ENCODE measurements at places on chromosomes 7 and 10.

DNA sequence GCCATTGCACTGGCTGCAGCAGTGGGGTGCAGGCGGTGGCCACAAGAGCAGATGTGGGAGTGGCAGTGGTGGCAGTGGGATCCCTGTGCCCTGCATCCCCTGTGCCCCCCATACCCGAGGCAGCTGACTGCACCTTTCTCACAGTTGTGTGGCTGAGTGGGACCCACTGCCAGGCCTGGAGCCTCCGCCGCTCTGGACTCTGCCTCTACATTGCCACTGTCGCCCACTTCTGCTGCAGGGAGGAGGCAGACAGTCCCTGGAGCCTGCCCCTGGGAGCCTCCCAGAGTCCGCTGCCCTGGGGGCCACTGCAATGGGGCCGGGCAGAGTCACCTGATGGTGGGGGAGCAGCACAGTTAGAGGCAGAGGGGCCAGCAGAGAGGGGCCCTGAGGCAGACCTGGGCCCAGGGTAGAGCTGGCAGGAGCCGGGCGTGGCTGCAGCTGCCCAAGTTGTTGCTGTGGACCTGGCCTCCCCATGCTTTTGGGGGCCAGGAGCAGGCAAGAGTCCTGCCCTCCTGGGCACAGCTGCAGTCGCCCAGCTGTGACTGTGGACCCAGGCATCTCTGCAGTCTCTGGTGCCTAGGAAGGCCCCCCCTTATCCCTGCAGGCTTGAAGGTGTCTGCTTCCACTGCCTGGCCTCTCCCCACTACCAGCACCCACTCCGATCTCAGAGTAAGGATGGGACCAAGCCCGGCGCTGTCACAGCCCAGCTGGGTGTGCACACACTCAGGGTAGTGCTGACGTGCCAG is 22.2 kb downstream of the FAM241B start:
- DNase-seq = no peak

DNA sequence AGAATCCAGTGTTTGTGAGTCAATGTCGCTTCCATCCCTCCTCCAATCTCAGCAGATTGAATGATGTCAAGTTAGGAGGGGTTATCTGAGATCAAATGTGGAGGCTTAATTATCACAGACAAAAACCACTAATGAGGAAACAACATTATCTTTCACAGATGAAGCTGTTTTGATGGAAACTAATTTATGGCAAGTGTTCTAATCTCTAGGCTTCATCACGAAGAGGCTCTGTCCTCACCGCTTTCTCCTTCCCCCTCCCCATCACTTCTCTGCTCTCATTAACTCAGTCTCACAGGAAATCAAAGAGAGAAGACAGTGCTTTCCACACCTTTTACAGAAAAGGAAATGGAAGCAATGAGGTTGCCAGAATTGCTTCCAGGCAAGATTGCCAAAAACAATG is 283.7 kb downstream of the BMPER start:
- DNase-seq = no peak

DNA sequence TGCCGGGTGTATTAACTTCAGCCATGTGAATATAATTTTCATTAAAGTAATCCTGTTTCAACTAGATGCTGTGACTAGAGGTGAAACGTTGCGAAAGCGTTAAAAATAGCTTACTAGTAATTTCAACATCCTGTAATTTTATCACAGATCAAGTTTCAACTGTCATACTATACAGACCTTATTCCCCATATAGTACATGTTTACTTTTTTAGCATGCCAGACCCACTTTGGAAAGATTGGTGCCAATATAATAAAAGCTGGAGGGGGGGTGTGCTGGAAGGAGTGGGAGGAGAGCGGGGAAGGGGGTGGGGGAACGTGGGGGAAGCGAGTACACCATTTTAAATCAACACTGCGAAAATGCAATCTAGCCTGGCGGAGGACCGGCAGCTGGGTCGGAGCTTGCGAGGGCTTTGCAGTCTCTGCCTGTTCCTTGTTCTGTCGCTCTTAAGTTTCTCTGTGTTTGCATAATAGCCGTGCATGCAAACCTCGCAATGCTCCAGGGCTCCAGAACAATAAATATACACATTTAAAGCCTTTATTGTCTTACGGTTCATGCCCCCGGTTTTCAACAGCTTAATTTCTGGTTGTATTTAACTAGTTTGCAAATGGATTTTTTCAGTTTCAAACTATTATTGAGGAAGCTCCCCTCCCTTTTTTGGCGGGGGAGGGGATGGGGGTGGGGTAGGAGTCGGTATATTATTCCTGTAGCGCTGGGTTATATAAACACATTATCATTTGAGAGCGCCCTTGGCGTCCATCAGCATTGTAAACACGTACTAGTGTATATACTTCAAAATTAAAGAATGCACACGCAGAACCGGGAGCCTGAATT is 1.3 kb upstream of the ARID5B start:
- DNase-seq = peak; percentile 83

- DNase-seq = no peak
Measured at GRCh38 chr10:16756561-16757221, 60.5 kb downstream of the RSU1 start.

GRCh38 chr7:135980665-135981180 is 3.6 kb upstream of the MTPN start:
- no peak for DNase-seq

DNA sequence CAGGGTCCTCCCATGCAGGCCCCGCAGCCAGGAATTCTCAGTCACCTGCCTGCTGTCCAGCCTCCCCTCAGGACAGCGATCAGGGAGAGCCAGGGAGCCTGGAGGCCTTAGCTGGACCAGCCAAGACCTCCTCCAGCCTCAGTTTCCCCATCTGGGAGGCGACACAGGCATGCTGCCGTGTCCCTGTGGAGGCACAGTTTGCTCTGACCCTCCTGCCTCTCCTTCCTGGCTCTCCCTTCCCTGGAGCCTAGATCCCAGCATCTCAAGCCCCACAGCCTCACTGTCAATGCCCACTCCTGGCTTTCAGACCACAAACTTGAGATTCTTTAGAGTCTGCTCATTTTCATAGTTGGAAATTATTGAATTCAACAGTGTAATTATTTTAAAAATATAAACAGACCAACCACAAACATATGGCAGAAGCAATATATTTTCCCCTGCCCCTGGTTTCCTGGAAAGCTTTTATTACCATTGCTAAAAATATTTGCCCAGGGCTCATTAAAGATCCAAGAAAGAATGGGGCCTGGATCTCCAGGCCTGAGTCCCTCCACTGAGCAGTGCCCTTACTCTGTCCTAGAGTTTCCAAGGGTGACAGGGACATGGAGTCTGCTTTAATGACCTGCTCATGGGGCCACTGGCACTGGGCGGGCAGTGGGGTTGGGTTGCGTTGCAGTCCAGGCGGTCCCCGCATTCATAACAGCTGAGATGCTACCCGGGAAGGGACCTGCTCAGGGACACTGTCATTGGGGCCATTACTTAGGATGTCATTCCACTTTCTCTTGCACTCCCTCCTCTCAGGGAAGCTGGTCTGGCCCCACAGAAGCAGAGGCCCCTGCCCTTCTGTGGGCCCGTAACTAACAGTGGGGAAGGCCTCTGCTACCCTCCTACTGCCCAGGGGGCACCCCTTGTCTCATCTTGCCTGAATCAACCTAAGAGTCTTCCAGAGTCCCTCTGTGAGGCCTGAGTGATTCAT is 81.6 kb upstream of the CHST15 start:
- peak; percentile 18 for DNase-seq

GRCh38 chr7:28008911-28009310 is 171.7 kb downstream of the JAZF1 start:
- no peak for DNase-seq

DNA sequence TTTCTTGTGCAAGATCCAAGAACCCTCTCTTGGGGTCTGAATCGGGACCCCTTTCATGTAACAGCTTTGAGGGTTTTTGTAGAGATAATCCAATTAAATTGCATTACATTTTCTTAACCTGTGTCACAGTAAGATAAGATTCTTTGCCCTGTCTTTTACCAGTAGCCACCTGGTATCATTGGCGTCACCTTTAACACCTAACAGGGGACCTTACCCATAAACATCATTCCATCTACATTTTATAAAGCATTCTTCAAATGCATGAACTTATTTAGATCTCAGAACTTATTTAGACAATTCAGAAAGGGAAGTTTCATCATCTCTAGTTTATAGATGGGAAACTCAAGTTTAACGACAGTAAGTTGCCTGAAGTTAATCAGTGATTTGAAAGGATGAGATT is 106.4 kb upstream of the KLF6 start:
- no peak for DNase-seq

DNA sequence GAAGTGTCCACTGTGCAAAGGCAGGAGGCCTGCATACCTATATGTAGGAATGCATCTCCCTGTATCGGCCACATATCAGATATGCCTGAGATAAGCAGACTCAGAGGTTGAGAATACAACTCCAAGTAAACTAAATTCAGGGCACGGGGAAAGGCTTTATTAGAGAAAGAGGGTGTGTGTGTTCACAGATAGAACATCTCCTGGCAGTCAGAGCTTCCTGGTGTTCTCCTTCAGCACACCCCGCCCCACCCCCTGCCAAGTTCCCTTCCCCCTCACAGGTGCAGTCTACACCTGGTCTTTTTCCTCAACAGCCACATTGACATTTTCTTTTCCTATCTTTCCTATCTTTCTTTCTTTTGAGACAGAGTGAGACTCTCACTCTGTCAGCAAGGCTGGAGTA is 17.1 kb downstream of the GBX1 start:
- DNase-seq = no peak

DNA sequence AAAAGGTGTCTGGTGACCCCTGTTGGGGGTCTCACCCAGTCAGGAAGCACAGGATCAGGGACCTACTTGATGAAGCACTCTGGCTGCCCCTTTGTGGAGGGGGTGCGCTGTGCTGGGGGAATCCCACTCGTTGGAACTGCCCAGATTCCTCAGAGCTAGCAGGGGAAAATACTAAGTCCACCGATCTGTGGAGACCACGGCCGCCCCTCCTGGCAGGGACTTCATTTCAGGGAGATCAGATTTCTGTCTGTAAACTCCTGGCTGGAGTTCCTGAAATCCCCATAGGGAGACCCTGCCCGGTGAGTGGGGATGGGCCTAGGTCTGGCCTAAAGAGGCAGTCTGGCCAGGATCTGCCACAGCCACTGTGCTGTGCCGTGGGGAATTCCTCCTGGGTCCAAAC is 79.3 kb upstream of the ADCY1 start:
- DNase-seq = no peak

DNA sequence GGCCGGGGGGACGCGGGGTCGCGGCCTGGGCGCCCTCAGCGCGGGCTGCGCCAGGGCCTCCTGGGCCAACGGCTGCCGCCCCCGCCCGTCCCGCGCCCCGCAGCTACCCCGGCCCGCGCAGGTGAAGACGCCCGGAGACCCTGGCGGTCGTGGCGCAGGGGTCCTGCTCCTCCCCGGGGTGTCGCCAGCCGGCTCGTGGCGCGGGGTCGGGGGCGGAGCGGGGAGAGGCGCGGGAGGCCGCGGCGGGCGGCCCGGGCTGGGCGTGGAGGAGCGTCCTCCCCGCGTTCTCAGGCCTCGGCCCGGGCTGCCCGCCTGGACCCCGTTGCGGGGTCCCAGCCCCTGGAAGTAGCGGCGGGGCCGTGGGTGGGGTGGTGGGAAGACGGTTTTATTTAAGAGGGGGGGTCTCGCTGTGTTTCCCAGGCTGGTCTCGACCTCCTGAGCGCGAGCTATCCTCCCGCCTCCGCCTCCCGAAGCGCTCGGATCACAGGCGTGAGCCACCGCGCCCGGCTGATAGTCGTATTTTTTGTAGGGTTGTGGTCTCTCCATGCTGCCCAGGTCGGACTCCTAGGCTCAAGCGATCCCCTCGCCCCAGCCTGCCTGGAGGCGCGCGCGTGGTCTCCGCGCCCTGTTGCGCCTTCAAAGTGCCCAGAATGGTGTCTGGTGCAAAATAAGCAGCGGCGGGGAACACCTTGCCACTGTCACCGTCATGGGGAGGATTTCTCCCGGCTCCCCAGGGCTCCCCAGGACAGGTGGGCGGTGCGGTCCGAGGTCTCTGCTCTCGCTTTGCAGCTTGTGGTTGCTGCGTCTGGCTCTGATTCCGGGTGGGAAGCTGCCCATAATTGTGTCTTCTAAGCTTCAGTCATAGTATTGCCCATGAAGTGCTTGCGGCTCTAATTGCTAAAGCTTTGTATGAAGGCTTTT is 15.3 kb upstream of the SUN1 start:
- DNase-seq = no peak

DNA sequence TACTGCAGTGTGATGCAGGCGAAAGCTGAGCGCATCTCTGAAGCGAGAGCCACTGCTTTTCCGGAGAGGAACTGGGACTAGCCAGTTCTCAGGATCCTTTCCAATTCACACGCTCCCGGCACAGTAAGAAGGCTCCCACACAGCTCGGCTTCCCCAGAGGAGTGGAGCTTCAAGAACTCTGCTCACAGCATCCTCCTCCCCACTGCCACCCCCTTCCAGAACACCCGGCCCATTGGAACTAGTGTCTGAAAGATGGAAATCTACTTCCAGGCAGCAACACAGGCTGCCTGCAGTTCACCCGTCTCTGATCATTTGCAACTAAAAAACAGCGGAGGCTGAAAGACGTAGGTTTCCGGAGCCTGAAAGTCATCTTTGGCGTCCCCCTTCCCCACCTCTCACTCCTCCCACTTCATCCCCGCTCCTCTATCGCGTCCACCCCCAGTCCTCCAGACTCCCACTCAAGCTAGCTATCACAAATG is at the start of gene DGKB:
Gene DGKB, minus strand, starts transcription at position 163 of the 479 bp plus-strand sequence.
- peak; percentile 47 for DNase-seq

GRCh38 chr7:99928994-99929729 is at the start of gene GJC3:
TSS of gene GJC3 (minus strand) at chr7:99929620. CDS start at chr7:99929620, 0 bp downstream.
- peak; percentile 50 for DNase-seq

- peak; percentile 21 for DNase-seq
Measured at GRCh38 chr10:128981881-128982615, 485.0 kb upstream of the MGMT start.

GRCh38 chr10:123879606-123880257 is 11.9 kb downstream of the CPXM2 start:
- no peak for DNase-seq

DNA sequence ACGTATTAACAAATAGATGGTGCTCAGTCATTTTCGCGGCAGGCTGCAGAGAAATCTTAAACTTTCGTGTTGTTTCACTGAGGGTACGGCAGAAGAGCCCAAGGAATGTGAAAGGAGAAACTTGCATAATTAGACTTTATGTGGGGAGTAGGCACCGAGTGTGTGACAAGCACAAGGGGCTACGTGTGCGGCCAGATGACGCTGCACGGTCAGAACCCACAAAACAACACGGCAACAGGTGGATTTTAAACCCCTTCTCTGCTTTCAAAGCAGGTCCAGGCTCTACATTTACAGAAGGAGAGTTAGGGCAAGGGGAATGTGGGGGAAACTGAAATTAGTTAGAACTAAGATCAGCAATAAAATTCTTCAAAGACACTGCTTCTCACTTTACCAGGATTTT is 392 bp upstream of the UCN3 start:
- no peak for DNase-seq

DNA sequence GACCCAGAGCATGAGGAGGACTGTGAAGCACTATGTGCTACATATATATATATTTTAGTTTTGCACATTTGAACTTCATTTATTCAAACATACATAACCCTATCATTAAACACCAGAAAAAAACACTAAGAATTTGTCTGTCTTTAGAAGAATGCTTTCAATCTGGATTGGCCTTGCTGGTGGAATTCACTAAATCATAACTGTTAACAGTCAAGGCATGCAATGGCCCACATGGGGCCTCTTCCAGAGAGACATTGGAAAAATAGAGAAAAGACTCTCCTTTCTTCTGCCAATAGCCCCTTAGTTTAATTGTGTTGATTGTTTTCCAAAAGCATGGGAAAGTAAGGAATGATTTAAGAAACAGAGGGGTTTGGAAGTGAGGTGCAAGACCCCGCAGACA is 77.9 kb downstream of the MRPL32 start:
- no peak for DNase-seq

All from femur (tissue), 1 donor.